Osteoblast (primary cell): ENCODE measurements at places on chromosomes 2 and 18. TPM values are rescaled to one million over a fixed set of nuclear protein-coding genes. Genes with fewer than 3 reads are reported as not detected.

The GNAL gene
- total RNA-seq, result 0.59 and 0.72 TPM in 2 replicates

The SGO2 gene
- total RNA-seq, result 3.2 and 4.0 TPM in 2 replicates

The BMP10 gene
- total RNA-seq, result not detected in 2 replicates

The PROM2 gene
- total RNA-seq, result 0.29 and 0.36 TPM in 2 replicates

The ALPI gene
- not detected in 2 replicates for total RNA-seq

The LRP1B gene
- under 0.01 TPM in 1 of 2 replicates, not detected in the other for total RNA-seq

The GAL3ST2 gene
- 0.29 and 0.36 TPM in 2 replicates for total RNA-seq

The DOK6 gene
- total RNA-seq, result 2.7 and 3.6 TPM in 2 replicates

The ST8SIA5 gene
- total RNA-seq, result under 0.01 TPM in 2 replicates

The TMBIM1 gene
- total RNA-seq, result 155 and 187 TPM in 2 replicates

The ILKAP gene
- total RNA-seq, result 24.2 and 24.5 TPM in 2 replicates

The CD207 gene
- not detected in 2 replicates for total RNA-seq

The SKOR2 gene
- total RNA-seq, result not detected in 2 replicates

The OTOF gene
- total RNA-seq, result not detected in 2 replicates

The GPR35 gene
- total RNA-seq, result 1.1 and 1.5 TPM in 2 replicates

The GPD2 gene
- 53.0 and 59.7 TPM in 2 replicates for total RNA-seq

The ELP2 gene
- 125 and 140 TPM in 2 replicates for total RNA-seq

The CSRNP3 gene
- total RNA-seq, result 1.4 and 2.7 TPM in 2 replicates

The SERPINB3 gene
- not detected in 2 replicates for total RNA-seq

The SP110 gene
- total RNA-seq, result 15.3 and 15.9 TPM in 2 replicates

The CCDC74A gene
- total RNA-seq, result 13.4 and 15.9 TPM in 2 replicates

The FASTKD2 gene
- 35.8 and 39.2 TPM in 2 replicates for total RNA-seq

The CD8B gene
- not detected in 2 replicates for total RNA-seq

The RESP18 gene
- total RNA-seq, result not detected in 2 replicates

The CCBE1 gene
- 51.4 and 53.0 TPM in 2 replicates for total RNA-seq

The LRRC30 gene
- total RNA-seq, result not detected in 2 replicates

The ERLEC1 gene
- total RNA-seq, result 95.2 and 114 TPM in 2 replicates

The BAZ2B gene
- total RNA-seq, result 59.4 and 62.8 TPM in 2 replicates

The CAVIN2 gene
- 1.2 and 1.8 TPM in 2 replicates for total RNA-seq

The SPP2 gene
- not detected in 2 replicates for total RNA-seq

The LIMS4 gene
- total RNA-seq, result 6.9 and 15.9 TPM in 2 replicates

The PROKR1 gene
- total RNA-seq, result not detected in 2 replicates
